ENCODE measurements at places on chromosomes 3 and 15.
A peak's percentile ranks its signal among the peaks of the same experiment; 100 is the strongest.

- no peak for DNase-seq
Observed at GRCh38 chr15:84846269-84846668, 29.1 kb downstream of the ALPK3 start.

DNA sequence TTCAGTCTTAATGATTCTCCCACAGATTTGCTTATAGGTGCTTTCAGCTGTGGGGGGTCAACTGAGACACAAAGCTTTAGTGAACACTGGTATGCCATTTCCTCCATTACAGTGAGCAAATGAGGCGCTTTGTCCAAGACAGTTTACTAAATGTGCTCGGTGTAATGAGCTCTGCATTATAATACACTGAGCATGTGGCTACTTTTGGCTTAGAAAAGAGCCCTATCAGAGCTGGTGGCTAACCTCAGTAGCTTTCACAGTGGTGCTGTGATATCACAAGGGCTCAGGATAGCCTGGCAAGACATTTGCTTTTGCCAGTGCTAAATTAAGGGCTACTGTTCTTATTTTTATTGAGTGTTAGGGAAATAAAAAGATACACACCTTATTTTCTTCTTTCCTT, 749.7 kb upstream of the ARPP21 start:
- DNase-seq: no peak

DNA sequence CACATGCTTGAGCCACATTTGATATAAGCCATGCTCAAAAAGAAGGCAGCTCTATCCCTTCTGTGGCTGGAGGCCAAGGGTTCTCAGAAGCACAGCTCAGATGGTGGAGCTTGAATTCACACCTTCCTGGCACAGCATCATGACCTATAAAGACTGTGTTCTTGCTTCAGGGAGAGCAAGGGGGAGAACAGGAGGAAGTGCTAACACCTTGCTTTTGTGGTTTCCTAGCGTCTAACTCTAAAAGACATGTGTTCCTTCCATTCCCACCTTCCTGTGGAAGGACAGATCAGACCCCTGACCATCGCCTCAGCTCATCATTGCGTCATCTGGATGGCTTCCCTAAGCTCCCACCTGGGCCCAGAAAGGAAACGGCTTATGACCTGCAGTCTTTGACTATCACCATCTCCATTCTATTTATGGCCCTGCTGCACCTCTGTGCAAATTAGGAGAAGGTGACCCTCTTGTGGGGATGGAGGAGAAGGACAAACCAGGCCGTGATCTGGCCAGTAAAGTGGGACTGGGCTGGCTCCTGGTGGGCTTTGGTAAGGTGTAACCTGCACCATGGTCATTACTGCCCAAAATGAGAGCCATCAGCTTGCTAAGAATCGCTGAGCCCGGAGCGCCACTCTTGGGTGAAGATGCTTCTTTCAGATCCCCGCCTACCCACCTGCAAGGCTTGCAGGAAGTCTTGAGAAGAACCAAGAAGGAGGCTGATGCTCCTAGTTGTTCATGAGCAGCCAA, 128.5 kb downstream of the SERPINI1 start:
- no peak for DNase-seq

- DNase-seq: no peak
Observed at GRCh38 chr3:105414841-105415240, 48.1 kb downstream of the ALCAM start.

DNA sequence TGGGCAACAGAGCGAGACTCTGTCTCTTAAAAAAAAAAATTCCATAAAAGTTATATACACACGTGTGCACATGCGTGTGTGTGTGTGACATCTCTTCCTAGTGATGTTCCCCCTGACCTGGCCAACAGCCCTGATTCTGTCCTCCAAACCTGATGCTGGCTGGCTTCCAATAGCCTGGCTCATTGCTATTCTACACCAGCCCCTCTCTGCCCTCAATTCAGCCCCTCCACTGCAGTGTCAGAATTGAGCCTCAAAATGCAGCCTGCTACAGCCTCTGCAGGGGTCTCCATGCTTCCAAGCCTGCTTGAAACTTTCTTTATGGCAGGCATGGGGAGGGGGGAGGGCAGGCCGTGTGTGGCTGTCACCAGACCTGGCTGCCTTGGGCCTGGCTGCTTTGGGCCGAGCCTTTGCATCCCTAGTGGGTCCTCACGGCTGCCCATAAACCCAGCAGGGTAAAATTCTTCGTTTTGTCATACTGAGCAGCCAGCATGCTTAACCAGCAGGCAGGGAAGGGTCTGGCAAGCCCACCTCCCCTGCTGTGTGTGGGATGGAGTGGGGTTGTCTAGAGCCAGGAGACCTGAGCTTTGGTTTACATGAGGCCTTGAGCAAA, 22.7 kb upstream of the DOCK3 start:
- no peak for DNase-seq

- no peak for DNase-seq
Observed at GRCh38 chr3:52615166-52615565, 70.5 kb downstream of the PBRM1 start.

GRCh38 chr3:69377262-69377661, 8.6 kb downstream of the FRMD4B start:
- no peak for DNase-seq

- DNase-seq: no peak
Observed at GRCh38 chr15:67167091-67167490, 87.4 kb downstream of the AAGAB start.

DNA sequence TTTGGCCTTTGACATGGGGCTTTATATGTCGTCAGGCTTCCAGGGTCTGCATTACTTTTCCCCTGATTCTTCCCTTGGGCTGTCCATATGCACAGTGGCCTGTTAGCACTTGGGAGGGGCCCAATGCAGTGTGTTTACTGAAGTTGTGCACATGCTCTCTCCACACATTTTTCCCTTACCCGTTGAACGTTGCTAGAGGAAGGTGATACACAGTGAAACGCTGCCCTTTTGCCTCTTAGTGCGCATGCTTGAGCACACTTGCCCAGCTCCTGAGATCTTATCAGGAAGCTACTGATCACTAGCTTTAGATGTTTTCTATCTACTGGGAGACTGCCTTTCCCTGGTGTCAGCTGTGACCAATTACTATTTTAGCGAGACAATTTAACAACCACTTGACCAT, 1198.0 kb downstream of the ROBO1 start:
- DNase-seq: no peak

DNA sequence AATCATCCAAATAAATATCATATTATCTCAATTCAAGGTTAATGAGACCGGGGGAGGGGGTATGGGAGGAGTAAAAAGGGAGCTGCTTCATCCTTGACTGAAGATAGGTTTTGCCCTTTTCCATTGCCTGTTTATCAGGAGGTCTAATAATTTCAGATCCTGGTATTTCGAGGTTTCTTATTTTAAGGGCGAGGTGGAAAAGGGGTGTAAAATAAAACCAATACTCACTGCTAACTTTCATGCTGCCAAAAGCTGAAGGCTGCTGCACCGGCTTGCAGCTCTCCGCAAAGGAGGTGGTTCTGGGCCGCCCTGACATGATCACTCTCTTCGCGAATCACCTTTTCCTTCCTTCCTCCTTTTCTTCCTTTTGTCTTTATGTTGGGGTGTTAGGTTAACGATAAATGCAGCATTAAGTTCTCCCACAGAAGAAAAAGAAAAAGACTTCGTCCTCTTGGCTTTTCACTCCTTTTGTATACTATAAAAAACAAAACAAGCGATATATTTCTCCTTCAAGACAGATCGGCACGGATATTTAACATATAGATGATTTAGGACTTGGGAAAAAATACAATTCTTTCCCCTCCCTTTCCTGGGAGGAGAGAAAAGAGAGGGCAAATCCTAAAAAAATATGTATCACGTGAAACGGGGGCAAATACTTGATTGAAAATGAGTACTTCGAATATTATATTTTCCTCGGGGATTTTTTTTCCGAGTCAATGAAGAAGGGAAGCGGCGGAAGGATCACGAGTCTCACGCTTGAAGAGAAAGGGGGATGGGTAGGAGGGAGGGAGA, 932 bp downstream of the GSK3B start:
- DNase-seq: peak; percentile 28

DNA sequence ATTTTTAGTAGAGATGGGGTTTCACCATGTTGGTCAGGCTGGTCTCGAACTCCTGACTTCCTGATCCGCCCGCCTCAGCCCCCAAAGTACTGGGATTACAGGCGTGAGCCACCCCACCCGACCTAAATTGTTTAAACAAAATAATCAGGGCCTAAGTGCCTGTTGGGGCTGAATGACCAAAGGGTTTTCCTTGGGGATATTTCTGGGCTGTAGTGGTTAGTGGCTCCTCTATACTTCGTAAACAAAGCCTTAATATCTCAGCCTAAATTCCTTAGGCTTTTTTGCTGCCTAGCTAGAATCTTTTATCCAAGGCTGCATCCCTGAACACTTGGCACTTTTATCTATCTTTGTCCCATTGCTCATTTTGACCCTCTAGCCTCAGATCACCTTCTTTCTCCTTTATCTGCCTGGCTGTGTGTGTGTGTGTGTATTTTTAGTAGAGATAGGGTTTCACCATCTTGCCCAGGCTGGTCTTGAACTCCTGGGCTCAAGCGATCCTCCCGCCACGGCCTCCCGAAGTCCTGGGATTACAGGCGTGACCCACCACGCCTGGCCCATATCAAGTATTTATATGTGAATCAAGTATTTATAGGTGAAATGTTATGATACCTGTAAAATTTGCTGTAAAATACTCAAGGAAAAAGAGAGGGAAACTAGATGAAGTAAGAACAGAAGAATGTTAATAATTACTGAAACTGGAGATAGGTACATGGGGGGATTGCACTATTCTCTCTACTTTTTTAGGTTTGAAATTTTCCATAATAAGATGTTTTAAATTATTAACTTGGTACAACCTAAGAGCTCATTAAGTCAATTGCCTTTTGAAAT, 1.8 kb downstream of the NUSAP1 start:
- DNase-seq: no peak

GRCh38 chr15:72783004-72783639, 436 bp downstream of the ADPGK start:
- peak; percentile 69 for DNase-seq

- DNase-seq: no peak
Observed at GRCh38 chr3:43465109-43465508, 156.7 kb downstream of the ANO10 start.

- DNase-seq: no peak
Observed at GRCh38 chr3:182810574-182811268, 17.4 kb downstream of the ATP11B start.

GRCh38 chr15:71115567-71116351, 488 bp downstream of the THSD4 start:
- DNase-seq: peak; percentile 11

DNA sequence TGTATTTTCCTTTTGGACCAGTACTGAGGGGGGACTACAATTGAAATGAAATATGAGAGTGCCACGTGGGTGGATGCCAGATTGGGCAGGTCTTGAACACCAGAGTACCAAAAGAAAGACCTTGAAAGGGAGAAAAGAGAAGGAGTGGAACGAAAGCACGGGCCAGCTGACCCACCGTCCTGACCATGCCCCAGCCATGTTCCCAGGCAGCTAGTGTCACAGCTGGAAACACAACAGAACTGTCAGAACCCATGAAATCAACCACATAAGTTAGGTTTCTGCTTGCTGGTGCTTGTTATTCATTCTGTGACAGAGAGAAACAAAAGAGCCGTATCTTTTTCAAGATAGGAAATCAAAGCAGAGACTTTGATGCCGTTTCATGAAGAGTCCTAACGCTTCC, 268.8 kb downstream of the MEX3B start:
- no peak for DNase-seq

GRCh38 chr3:141994856-141995255, 118.4 kb downstream of the ATP1B3 start:
- no peak for DNase-seq

DNA sequence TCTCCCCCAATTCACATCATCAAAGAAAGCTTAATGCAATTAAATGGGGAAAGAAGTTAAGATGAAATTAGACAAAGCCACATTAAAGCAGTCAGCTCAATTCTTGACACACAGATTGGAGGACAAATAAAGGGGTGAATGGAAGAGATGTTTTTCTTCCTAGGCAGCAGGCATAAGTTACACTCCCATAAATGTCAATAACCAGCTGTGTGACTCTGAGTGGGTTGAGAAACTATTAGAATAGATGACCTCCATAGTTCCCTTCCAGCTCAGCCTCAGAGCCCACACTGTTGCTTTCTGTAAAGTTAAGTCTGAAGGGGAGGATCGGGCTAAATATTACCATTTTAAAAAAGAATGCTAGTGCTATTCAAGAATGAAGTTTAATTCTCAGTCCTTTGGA, 71.0 kb downstream of the THBS1 start:
- DNase-seq: no peak

DNA sequence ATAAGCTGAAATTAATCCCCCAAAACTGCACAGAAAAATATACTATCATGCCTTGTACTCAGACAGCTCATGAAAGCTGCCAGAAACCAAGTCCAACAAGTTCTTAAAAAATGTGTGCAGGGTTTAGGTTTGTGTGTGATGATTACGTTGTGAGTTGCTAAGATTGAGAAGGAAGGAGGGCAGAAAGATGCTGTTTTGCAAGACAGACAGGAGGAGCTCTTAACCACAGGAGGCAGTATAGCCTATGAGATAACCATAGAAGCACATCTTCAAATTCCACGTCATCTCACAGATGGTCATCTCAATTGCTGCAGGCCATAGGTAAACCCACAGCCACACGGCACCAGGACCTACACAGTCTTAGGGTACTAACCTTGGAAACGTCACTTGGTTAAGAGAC, 191.9 kb downstream of the STT3B start:
- peak; percentile 41 for DNase-seq

- DNase-seq: no peak
Observed at GRCh38 chr3:118808723-118809122, 225.9 kb downstream of the IGSF11 start.

DNA sequence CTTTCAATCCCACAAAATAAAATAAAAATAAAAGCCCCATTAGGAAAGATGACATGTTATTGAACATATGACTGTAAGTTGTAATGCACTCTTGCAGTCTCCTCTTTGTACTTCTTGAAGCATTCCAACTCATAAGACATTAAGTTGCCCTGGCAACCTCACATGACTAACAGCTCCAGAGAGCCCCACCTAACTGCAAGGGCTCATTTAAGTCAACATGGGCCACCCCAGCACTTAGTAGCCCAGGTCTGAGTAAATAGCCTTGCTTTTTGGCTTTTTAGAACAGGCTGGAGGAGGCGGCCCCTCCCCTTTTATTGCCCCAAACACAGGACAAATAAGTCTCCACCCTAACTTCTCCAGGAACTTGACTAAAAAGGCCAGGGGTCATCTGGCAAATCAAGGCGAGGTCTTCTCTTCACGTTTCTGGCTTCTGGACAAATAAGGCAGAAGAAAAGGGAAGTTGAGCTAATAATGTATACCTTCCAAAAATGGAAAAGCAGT, 135.1 kb downstream of the TMCO5A start:
- peak; percentile 24 for DNase-seq

- no peak for DNase-seq
Observed at GRCh38 chr3:96319166-96319565, 495.2 kb upstream of the EPHA6 start.

DNA sequence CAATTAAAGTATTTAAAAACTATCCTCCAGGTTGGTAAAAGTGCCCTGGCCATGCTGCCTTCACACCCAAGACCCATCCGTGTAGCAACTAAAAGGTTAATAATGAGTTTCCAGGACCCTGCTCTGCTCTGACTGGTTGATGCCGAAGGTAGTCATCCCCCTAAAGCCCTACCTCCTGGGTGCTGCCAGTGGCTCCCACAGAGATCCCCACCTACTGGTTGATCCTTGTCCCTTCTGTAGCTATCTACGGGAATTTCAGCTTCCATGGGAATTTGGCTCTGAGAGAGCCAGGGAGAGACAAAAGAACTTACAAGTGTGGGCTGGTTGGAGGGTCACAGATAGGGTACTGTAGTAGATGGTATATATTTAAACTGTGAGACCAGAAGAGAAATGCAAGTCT, 110.6 kb upstream of the NANOGP8 start:
- DNase-seq: no peak
